Cardiac septum (tissue), 1 donor: ENCODE measurements at places on chromosomes 7 and 10.

- no peak for DNase-seq
These were observed 46.3 kb downstream of the CUL2 start for GRCh38 chr10:35043796-35044344.

- no peak for DNase-seq
These were observed 837.8 kb upstream of the COBL start for GRCh38 chr7:52154382-52154781.

DNA sequence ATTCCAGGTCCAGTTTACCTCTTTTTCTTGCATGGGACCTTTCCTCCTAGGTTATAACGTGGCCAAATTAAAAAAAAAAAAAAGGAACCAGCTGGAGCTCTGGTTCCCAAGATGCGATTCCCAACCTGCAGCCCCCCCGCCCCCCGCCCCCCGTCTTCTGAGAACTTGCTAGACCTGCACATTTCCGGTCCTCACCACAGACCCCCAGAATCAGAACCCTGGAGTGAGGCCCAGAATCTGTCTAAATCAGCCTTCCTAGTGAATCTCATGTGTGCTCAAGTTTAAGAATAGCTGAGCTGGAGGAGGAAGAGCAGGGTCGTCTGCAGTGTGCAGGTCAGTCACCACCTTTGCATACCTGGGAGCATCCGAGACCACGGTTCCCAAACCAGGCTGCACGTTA lies 144.2 kb downstream of the KLF6 start:
- no peak for DNase-seq

- DNase-seq = no peak
These were observed 296.7 kb upstream of the GNAI1 start for GRCh38 chr7:79837915-79838314.

DNA sequence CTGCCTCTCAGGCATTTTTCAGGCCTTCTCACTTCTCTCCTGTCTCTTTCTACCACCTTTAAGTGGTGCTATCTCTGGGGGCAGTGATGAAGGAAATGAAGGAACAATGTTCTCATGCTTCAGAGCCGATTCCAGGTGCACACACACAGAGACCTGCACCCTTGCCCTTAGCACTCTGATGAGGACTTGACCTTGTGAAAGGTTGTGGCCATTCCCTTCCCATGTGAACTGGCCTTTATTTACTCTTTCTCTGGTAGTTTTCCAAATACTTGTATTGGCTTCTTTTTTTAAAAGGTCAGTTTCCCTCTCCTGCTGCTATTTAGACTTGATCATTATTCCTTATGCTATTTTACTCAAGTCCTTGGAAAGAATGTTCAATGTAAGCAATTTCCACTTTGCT lies 188.6 kb downstream of the MDFIC start:
- DNase-seq = no peak

DNA sequence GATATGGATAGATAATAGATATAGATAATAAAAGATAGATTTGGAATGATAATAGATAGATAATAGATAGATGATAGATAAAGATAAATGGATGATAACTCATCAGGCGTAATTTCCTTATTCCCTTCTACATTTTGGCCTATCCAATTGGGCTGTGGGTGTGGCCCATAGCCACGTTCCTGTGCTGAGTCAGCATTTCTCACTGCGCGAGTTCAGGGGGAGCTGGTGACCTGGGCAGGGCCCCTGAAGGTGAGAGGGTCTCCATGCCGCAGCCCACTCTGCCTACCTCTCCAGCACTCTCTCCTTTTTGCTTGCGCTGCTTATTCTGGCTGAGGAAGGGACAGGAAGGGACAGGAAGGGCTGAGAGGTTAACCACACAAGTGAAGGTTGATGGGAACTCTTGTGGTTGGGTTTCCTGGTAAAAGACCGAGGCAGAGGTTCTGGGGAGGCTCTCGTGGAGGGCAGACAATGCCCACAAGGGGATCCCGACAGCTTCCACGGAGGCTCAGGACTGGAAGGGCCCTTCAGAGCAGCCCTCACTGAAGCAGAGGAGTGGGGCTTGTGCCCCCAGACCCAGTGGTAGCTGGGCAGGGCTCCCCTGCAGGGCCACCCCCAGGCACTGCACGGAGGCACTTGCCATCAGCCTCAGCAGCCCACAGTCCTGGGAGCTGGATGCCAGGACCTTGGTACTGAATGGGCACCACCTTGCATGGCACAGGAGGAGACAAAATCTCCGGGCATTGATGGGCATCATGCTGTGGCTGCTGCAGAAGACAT lies 247.3 kb upstream of the PITRM1 start:
- DNase-seq = no peak
